ENCODE measurements at places on chromosomes 1 and 21. TPM values are rescaled to one million over a fixed set of nuclear protein-coding genes. Genes with fewer than 3 reads are reported as not detected.

Gene AMPD1
- not detected for total RNA-seq

Gene OR2G6
- not detected for total RNA-seq

Gene TPTE
- total RNA-seq: not detected

Gene DDR2
- total RNA-seq: 0.45 TPM

Gene CD164L2
- not detected for total RNA-seq

Gene FMO1
- not detected for total RNA-seq

Gene TMEM125
- not detected for total RNA-seq

Gene SZRD1
- 177 TPM for total RNA-seq

Gene CCDC27
- not detected for total RNA-seq

Gene HORMAD1
- total RNA-seq: not detected

Gene KLHDC7A
- not detected for total RNA-seq

Gene SELE
- total RNA-seq: not detected

Gene DNAJC28
- total RNA-seq: 0.22 TPM

Gene SEC16B
- total RNA-seq: not detected

Gene CENPF
- 70.6 TPM for total RNA-seq

Gene NTMT2
- not detected for total RNA-seq

Gene SLC35F3
- 3.1 TPM for total RNA-seq

Gene IFNLR1
- total RNA-seq: 4.8 TPM

Gene AKR7A3
- total RNA-seq: 0.54 TPM

Gene SPRR1B
- not detected for total RNA-seq

Gene RHBG
- not detected for total RNA-seq

Gene G0S2
- total RNA-seq: 4.9 TPM

Gene TRIM67
- not detected for total RNA-seq

Gene TFF1
- total RNA-seq: not detected

Gene CLDN14
- total RNA-seq: not detected

Gene ROR1
- total RNA-seq: not detected

Gene PDZK1
- total RNA-seq: not detected

Gene TINAGL1
- not detected for total RNA-seq

Gene ZNF644
- 43.4 TPM for total RNA-seq

Gene GBP4
- 34.2 TPM for total RNA-seq

Gene CFH
- 0.38 TPM for total RNA-seq

Gene S100A5
- 1.1 TPM for total RNA-seq

Gene KCNK2
- total RNA-seq: not detected

Gene COL6A2
- total RNA-seq: 25.3 TPM

Gene OR2AK2
- not detected for total RNA-seq

Gene TMEM51
- not detected for total RNA-seq

Gene CFAP74
- 0.38 TPM for total RNA-seq

Gene PARS2
- total RNA-seq: 6.0 TPM

Gene SMCP
- total RNA-seq: not detected

Gene BNIPL
- 1.4 TPM for total RNA-seq

Gene OR6N1
- not detected for total RNA-seq

Gene COL6A1
- total RNA-seq: 5.2 TPM

Gene TMEM82
- total RNA-seq: not detected

Gene TCEA3
- total RNA-seq: 7.0 TPM

Gene LCE2A
- total RNA-seq: not detected

Gene SLC45A3
- 0.65 TPM for total RNA-seq

Gene CLEC20A
- total RNA-seq: not detected

Gene TADA1
- 14.3 TPM for total RNA-seq

Gene LCE3E
- not detected for total RNA-seq

Gene RAB3B
- total RNA-seq: 0.13 TPM
